ENCODE measurements at places on chromosomes 2 and 18. TPM values are rescaled to one million over a fixed set of nuclear protein-coding genes. Genes with fewer than 3 reads are reported as not detected.

PARD3B gene
- 44.0 TPM for total RNA-seq

SNORC gene
- 48.1 TPM for total RNA-seq

LAMA3 gene
- total RNA-seq: 29.0 TPM

DYNAP gene
- total RNA-seq: not detected

CCDC74B gene
- total RNA-seq: 0.63 TPM

RTP5 gene
- not detected for total RNA-seq

ATL2 gene
- total RNA-seq: 53.5 TPM

CROCC2 gene
- 0.07 TPM for total RNA-seq

PAX8 gene
- total RNA-seq: 4.8 TPM

MAIP1 gene
- 26.6 TPM for total RNA-seq

SNRNP200 gene
- 106 TPM for total RNA-seq

FBXO15 gene
- 0.43 TPM for total RNA-seq

NAT8 gene
- not detected for total RNA-seq

SLC25A52 gene
- total RNA-seq: not detected

EPHA4 gene
- total RNA-seq: 36.8 TPM

BZW1 gene
- total RNA-seq: 174 TPM

ASB18 gene
- total RNA-seq: not detected

SLC4A5 gene
- 3.1 TPM for total RNA-seq

RBKS gene
- 10.6 TPM for total RNA-seq

GRHL1 gene
- 1.9 TPM for total RNA-seq

PLGLB1 gene
- total RNA-seq: 5.4 TPM

ZNF892 gene
- 5.6 TPM for total RNA-seq

ADD2 gene
- 1.1 TPM for total RNA-seq

PCARE gene
- not detected for total RNA-seq

OTX1 gene
- 0.22 TPM for total RNA-seq

SNX17 gene
- 94.4 TPM for total RNA-seq

SERPINB13 gene
- not detected for total RNA-seq

SETBP1 gene
- 97.2 TPM for total RNA-seq

HOXD10 gene
- total RNA-seq: 4.1 TPM

TYW5 gene
- total RNA-seq: 7.2 TPM

SOX11 gene
- 9.5 TPM for total RNA-seq

ABCG8 gene
- 0.06 TPM for total RNA-seq

NEU2 gene
- not detected for total RNA-seq

RMC1 gene
- total RNA-seq: 33.5 TPM

AGXT gene
- total RNA-seq: 1.0 TPM

STARD6 gene
- not detected for total RNA-seq

CYTIP gene
- 5.8 TPM for total RNA-seq

SEC11C gene
- 68.9 TPM for total RNA-seq

SOS1 gene
- total RNA-seq: 44.2 TPM

Data from mucosa of descending colon (tissue), 3 donors.